T-helper 22 cell (primary cell): ENCODE measurements at places on chromosomes 3 and 15.
A peak's percentile ranks its signal among the peaks of the same experiment; 100 is the strongest.

GRCh38 chr15:70522323-70522966, 240.9 kb downstream of the UACA start:
- no peak for DNase-seq

GRCh38 chr3:47423548-47424145, 42.8 kb downstream of the PTPN23 start:
- DNase-seq, result no peak

GRCh38 chr3:12522721-12523120, 22.6 kb downstream of the MKRN2OS start:
- no peak for DNase-seq

GRCh38 chr15:78004919-78005634, 72.4 kb downstream of the TBC1D2B start:
- no peak for DNase-seq

- no peak for DNase-seq
These were observed 104.7 kb downstream of the HMG20A start for GRCh38 chr15:77525400-77525811.

GRCh38 chr3:45612138-45612537, 17.6 kb downstream of the LIMD1 start:
- DNase-seq, result no peak

DNA sequence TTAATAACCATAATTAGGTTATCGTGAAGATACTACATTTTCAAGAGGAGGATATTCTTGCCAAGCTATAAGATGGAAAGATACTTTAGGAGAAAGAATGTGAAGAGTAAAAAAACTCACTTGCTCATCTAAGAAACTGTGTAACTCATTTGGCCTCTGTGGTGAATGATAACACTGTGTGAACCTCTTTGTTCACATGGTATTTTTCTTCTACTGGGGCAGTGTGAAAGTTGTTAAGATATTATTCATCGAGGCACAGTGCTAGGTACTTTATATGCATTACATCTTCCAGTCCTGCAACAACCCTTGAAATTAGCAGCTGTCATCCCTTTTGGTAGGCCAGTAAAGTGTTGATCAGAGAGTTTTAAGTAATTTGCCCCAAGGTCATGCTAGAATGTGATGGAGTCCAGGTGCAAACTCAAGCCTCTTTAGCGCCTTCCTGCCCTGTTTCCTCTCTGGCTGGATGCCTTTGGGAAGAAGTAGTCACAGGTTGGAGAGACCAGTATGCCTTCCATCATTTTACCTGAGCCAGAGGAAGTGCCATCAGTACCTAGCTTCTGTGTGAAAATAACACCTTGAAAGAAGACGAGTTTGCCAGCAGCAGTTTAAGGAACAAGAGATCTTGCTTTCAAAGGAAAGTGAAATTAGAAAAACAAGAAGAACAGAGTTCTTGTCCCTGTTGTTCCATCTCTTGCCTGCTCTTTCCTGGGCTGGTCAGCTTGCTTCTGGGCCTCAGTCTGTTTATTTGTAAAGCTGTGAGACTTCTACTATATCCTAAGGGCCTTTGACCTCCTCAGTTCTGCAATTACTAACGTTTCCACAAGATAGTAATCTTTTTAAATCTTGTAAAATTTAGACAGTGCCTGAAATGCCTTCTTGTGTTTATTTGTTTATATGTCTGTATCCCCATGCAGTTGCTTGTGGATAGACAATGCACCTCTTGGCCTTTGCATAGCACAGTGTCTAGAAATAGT, 179.3 kb downstream of the FNDC3B start:
- DNase-seq, result no peak

- no peak for DNase-seq
These were observed 797 bp downstream of the PAQR9 start for GRCh38 chr3:142962520-142963233.

DNA sequence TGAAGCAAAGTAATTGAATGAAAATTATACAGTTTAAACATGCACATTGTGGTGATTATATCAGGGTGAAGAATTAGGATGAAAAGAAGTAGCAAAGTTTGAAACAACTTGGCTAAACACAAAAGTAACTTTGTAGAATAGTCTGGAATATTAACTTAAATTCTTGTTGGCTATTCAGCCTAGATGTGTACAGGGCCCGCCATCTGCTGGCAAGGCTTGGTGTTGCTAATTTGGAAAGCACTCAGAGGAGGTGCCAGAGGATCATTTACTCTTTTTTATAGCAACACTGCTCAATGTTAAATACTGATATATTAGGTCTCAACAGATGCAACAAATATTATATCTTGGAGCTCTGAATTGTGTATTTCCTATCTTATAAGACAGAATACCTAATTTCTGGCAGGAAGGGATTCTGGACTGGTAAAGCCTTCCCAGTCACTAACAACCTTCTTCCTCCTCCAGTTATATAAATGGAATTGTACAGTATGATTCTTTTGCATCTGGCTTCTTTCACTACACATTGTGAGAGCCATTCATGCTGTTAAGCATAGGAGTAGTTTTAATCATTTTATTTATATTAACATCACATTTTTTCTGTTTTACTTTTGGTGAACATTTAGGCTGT, 36.1 kb downstream of the TTC23 start:
- DNase-seq, result peak; percentile 2

- DNase-seq, result no peak
These were observed 84.5 kb upstream of the HERC1 start for GRCh38 chr15:63918317-63918672.

DNA sequence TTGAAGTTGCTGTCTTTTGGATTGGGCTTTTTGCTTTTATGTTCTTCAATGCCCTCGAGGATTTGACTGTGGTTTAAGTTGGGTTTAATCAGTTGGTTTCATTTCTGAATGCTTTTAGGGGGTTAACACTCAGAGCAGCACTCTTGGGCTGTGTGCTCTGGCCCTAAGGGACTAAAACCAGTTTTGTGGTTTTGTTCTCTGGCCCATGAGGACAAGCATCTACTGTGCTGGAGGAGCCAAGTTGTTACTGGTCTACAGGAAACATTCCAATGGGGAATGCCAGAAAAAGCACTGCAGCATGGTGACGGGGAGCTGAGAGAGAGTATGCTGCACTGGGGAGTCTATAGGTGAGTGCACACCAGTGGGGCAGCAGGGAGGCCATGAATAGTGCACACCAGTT, 596.9 kb downstream of the ZBBX start:
- no peak for DNase-seq

DNA sequence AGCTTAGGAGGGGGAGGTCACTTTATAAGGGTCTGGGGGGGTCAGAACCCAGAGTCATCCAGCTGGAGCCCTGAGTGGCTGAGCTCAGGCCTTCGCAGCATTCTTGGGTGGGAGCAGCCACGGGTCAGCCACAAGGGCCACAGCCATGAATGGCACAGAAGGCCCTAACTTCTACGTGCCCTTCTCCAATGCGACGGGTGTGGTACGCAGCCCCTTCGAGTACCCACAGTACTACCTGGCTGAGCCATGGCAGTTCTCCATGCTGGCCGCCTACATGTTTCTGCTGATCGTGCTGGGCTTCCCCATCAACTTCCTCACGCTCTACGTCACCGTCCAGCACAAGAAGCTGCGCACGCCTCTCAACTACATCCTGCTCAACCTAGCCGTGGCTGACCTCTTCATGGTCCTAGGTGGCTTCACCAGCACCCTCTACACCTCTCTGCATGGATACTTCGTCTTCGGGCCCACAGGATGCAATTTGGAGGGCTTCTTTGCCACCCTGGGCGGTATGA, at the start of gene RHO:
RHO (plus strand) TSS at position 51 of the 512 bp plus-strand sequence; CDS start at position 146, 95 bp downstream.
- no peak for DNase-seq

DNA sequence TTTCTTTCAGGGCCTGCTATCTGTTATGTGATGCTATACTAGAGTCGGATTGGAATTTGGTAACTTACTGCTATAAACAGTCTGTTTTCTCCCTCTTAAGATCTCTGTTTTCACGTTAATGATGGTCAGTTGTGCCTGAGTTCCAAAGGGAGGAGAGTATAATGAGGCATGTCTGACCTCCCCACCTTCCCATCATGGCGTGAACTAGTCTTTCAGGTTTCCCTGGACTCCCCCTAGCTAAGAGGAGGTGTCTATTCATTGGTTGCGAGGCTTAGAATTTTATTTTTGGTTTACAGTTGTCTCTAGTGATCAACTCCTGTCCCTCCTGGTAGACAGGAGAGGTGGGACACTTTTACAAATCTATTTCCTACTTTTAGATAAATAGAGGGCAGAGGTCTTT, 27.8 kb upstream of the PXYLP1 start:
- no peak for DNase-seq

DNA sequence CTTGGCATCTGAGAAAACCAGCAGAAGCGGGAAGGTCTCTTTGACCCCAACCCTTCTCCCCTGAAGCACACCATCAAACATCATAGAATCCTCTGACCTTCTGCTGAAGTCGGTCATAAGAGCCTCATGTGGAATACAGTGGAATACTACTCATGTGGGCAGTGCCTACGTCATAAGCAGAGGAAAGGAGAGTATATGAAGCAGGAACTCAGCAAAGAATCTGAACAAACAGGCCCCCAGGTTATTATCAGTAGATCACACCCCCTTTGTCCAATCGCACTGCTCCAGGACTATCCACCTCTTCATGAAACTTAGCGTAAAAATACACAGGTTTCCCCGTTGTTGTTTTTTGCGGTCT, 394.1 kb upstream of the PROK2 start:
- no peak for DNase-seq

DNA sequence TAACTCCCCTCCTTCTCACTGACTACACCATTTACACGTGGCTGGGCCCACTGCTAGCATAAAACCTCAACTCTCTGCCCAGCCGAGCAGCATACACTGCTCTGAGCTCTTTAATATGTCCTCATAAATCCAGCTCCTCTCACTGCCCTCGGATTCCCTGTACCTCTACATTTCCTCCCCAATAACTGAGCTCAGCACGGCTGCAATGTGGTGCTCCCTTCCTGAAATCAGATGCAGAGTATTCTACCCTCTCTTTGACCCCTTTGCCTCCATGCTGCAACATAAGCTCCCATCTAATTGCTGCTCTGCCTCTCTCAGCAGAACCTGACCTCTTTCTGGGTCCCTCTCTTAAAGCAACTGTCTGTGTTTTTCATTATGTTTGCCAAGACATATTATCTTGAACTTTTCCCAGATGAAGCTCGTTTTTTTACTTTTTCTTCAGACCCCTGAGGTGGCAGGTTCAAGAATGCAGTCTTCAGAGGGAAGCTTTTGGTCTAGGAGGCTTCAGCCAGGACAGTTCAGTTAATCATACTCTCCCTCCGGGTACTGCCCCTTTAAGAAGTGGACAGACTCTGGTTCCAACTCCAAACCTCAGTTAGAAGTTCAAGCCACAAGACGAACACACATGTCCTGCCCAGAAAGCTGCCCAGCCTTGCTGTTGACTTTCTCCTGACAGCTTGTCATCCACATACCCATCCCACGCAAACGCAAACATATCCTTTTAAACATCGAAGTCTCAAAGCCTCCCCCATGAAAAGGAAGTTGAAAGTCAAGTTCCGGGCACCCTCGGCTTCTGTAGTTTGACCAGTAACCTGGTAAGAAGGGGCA, 81.1 kb upstream of the NEO1 start:
- DNase-seq, result no peak

- DNase-seq, result no peak
These were observed 20.2 kb downstream of the GBE1 start for GRCh38 chr3:81741216-81741615.

GRCh38 chr15:67880651-67881182, 40.9 kb upstream of the RNU6-1 start:
- DNase-seq, result no peak

DNA sequence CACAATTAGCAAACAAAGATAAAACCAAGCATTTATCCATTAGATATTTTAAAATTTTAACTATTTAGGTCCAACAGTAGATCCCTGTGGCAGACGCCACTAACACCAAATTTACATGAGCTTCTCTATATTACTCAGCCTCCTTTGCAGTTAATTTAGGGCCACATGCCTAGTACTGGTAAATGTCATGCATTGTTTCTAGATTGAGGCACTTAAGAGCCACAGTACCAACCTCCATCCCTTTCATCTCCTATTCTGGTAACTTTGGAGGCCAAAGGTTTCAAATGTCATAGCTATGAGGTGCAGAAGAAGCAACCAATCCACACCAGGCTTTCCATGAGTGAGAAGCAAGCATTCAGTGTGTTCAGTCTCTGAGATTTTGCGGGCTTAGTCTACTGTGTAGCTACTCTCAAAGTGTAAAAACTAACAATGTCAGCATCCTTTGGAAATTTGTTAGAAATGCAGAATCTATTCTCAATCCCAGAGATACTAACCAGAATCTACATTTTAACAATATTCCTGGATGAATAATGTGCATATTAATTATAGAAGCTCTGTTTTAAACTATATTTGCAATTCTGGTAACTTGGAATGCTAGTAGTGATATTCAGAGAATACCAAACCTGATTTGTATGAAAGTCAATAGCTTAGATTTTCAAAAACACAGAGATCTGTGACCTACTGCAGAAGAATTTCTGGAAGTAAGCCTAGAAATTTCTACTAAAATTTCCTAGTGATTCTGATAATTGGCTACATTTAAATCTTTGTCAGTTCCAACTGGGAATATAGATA, 206.3 kb upstream of the CD96 start:
- DNase-seq, result no peak

DNA sequence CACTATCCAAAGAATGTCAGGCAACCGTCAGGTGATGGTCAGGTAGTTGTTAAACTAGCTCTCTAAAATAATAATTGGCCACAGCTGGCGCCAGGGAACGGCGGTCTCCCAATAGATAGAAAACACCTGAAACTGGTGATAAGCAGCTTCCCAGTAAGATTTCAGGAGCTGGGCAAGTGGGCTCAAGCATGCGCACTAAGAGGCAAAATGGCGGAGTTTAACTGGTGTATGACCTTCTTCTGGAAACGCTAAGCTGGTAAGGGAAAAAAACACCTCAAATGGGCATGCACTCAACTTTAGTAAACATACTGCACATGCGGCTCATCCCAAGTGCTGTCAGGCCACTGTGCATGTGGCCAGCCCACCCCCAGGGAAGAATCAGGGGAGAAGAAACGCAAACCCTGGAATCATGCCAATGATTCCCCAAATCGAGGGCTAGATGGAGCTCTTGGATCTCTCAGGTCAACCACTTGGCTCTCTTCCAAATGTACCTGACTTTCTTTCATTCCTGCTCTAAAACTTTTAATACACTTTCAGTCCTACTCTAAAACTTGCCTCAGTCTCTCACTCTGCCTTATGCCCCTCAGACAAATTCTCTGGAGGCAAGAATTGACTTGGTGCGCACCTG, 195.0 kb downstream of the ZNF621 start:
- DNase-seq, result no peak

DNA sequence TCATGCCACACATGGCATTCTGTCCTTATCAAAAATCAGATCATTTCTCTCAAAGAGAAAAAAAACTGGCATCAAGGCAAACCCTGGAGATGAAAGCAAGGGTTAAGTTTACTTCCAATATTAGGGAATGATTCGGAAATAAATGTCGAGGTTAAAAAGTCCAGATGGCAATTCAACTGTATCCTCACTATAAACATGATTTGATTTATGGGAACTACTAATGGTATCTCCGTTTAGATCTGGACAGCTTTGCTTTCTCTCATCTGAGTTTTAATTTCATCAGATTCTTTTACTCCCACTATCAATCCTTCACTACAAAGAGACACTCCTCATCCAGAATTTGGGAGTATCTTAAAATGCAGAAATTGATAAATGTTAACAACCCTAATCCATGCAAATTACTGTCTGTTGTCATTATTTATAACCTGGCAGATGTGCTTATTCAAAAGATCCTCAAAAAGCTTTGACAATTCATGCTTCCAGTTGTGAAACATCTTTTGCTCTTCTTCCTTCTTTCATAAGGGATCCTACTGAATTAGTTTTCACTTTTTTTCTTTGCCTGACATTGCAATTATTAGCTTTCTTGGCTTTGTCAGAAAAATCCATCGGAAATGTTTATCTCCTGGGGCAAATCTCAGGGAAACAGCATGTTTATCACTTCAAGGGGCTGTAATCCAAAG, 903.2 kb downstream of the MCTP2 start:
- DNase-seq, result no peak

GRCh38 chr3:30693470-30694120, 87.2 kb downstream of the TGFBR2 start:
- no peak for DNase-seq
